ENCODE measurements at places on chromosomes 1 and 21. TPM values are rescaled to one million over a fixed set of nuclear protein-coding genes. Genes with fewer than 3 reads are reported as not detected.

LENEP gene
- not detected for total RNA-seq

GPR52 gene
- not detected for total RNA-seq

ATP6V1G3 gene
- not detected for total RNA-seq

PLA2G2C gene
- total RNA-seq, result not detected

GRHL3 gene
- total RNA-seq, result not detected

TFF3 gene
- 3.0 TPM for total RNA-seq

SLC35F3 gene
- 0.16 TPM for total RNA-seq

SPRR1B gene
- total RNA-seq, result not detected

KCNC4 gene
- 6.0 TPM for total RNA-seq

ZSWIM5 gene
- 0.50 TPM for total RNA-seq

LRRC53 gene
- not detected for total RNA-seq

CRABP2 gene
- 0.71 TPM for total RNA-seq

GNG5 gene
- total RNA-seq, result 163 TPM

CD5L gene
- total RNA-seq, result not detected

HIPK1 gene
- total RNA-seq, result 66.9 TPM

SMIM11 gene
- 25.5 TPM for total RNA-seq

GBP6 gene
- 0.10 TPM for total RNA-seq

Data from psoas muscle (tissue), 8 donors.